ENCODE measurements at places on chromosomes 1 and 21.

GRCh38 chr1:31937300-31938183 is 626 bp downstream of the PTP4A2 start:
- DNase-seq, result peak; percentile 66

GRCh38 chr1:47761974-47762373 is 235.2 kb downstream of the TRABD2B start:
- no peak for DNase-seq

DNA sequence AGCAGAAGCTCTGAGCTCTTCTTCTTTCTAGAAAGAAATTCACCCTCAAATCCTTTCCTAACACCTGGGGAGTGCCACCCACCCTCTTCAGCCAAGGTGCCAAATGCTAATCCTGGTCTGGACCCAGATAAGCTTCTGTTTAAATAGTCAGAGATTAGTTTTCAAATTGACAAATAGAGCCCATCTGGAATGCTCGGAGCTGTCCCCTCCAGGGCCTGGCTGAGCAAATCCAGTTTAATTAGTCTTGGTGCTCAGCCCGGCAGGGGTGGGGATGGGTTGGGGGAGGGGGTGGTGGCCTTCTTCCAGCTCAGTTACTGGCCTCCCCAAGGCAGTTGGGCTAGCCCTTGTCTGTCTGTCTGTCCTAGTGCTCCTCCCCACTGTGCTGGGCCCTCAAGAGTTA is 269.5 kb downstream of the GRIK3 start:
- DNase-seq, result no peak

DNA sequence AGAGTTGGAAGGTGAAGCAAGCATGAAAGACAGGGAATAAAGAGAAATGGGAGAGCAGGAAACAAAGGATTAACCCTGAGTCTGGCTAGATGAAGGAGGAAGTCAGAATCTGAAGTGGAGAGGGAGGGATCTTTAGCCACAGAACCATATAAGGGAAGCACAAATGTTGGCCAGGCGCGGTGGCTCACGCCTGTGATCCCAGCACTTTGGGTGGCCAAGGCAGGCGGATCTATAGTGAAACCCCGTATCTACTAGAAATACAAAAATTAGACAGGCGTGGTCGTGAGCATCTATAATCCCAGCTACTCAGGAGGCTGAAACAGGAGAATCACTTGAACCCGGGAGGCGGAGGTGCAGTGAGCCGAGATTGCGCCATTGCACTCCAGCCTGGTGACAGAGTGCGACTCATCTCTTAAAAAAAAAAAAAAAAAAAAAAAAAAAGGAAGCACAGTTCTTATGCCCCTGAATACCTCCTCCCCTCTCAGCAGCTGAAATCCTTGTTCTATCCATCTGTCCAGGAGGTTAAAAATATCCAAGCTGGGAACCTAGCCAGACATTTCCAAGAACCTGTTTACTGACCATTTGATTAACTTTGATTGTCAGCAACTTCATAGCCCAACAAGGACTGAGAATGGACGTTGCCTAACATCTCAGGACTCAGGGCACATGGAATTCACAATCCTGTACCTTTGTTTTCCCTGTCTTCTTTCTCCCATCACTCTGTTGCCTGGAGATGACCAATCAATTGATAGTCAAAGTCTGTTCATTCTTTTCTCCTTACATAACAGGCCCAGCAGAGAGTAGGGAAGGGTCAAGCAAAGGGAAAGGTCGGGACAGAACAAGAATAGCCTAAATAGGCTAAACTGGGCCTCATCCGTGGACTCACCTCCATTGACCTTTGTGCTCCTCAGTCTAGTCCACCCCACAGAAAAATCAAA is 10.6 kb downstream of the TXNIP start:
- no peak for DNase-seq

DNA sequence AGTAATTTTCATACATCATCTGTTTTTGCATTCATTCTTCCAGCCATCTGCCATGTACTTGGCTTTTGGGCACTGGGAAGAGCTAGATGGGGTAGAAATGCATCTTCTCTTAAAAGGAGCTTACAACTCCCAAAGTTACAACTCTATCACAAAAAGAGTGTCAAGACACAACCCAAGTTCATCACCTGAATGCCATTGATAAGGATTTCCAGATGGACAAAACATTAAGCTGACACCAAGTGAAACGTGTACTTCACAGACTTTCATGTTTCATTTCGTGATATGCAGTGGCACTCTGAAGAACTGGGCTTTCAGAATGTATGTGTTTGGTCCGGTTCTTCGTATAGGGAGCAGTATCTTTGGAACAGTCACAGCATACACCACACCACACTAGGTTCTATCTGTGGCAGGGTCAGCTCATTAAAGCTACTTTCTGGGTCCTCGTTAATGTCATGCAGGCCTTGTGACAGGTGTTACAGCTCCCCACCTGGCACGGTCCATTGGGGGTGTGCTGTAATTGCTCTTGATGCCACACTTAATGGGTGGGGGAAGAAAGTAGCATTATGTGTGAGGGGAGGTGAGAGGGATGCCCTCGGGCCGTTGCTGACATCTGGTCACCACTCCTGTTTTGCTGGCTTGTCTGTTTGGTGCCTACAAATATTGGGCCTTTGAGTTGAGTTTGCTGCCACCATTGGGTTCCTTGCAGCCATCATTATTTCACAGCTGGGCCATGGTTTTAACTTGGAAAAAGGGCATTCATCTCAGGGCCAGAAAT is 164.9 kb downstream of the NFIA start:
- DNase-seq, result no peak

GRCh38 chr1:178912597-178912996 is 41.7 kb upstream of the ANGPTL1 start:
- DNase-seq, result no peak

- no peak for DNase-seq
Measured at GRCh38 chr1:181936768-181937581, 124.5 kb downstream of the ZNF648 start.

GRCh38 chr1:107664982-107665925 is 299.7 kb downstream of the VAV3 start:
- no peak for DNase-seq

DNA sequence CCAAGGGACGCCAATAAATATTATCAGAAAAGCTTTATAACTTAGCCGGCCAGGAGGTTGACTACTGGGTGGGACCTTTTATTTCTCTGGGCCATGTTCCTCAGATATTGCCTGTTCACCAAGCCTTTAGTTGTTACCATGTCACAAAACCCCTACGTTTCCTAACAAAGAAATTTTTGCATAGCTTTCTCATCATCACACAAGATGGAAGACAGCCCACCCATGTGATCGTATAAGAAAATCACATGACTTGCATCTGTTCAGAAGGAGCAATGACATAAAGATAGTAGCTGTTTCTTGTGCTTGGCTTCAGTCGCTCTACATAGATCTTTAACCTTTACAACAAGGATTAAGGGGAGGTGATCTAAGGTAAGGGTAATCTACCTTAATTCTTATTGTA is 88.9 kb upstream of the NGF start:
- no peak for DNase-seq

DNA sequence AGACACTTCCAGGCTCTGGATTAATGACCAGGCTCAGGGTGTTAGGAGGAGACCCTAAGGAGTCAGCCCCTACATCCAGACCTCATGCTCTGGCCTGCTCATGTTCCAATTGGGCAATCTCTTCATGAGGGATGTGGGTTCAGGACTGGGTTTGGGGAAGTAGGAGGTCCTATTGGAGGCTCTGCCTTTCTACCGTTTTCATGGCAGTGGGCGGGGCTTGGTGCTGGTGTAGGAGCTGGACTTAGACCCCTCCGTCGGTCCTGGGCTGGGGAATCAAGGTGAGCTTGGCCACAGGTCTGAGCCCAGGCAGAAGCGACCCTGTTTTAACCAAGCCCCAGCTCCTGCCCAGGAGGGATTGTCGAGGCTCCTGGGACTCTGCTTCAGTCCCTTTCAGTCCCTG is 123.4 kb downstream of the PRDM16 start:
- no peak for DNase-seq

DNA sequence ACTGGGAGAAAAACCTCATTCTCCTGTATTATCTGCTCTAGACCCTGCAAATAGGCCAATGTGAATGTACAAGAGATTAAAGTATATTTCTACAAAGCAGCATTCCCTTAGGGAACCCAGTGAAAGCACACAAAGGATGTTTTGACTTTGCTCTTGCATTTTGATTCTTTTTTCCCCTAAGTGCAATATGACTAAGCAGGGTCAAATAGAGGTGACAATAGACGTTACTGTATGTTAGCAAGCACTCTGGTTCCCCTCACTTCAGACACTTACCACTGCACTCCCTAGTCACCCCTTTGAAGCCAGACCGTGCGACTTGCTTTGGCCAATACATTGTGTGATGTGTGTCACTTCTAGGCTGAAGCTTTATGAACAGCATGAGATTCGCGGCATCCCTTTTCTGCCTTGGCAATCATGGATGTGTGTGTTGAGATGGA is 209.7 kb downstream of the RHOU start:
- no peak for DNase-seq

GRCh38 chr1:29391362-29391880 is 155.1 kb downstream of the PTPRU start:
- DNase-seq, result no peak

- no peak for DNase-seq
Measured at GRCh38 chr1:207866471-207867135, 44.3 kb downstream of the CD34 start.

DNA sequence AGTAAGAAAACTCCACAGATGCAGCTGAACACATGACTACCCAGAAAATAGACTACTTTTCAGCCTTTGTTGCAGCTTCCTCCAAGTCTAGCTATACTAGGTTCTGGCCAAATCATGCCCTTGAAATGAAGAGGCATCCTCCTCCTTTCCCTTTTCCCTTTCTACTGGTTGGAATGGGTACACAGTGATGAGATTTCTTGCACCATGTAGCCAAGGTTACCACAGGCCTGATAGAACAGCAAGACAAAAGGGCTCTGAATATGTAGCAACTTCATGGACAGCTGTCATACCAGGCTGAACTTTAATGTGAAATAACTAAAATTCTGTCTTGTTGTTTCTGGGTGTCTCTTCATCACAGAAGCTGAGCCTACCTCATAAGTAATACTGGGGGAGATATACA is 146.5 kb downstream of the PDE4B start:
- DNase-seq, result no peak

GRCh38 chr1:201504179-201504631 is 2.7 kb downstream of the CSRP1 start:
- DNase-seq, result no peak

GRCh38 chr1:237108297-237109040 is 66.5 kb downstream of the RYR2 start:
- no peak for DNase-seq

GRCh38 chr1:31072304-31072746 is 6.8 kb upstream of the PUM1 start:
- DNase-seq, result no peak

GRCh38 chr21:27424601-27425000 is 457.7 kb upstream of the ADAMTS5 start:
- DNase-seq, result no peak

- DNase-seq, result no peak
Measured at GRCh38 chr1:36534711-36535412, 52.1 kb upstream of the CSF3R start.

- DNase-seq, result no peak
Measured at GRCh38 chr21:18769599-18769998, 366.0 kb upstream of the TMPRSS15 start.

DNA sequence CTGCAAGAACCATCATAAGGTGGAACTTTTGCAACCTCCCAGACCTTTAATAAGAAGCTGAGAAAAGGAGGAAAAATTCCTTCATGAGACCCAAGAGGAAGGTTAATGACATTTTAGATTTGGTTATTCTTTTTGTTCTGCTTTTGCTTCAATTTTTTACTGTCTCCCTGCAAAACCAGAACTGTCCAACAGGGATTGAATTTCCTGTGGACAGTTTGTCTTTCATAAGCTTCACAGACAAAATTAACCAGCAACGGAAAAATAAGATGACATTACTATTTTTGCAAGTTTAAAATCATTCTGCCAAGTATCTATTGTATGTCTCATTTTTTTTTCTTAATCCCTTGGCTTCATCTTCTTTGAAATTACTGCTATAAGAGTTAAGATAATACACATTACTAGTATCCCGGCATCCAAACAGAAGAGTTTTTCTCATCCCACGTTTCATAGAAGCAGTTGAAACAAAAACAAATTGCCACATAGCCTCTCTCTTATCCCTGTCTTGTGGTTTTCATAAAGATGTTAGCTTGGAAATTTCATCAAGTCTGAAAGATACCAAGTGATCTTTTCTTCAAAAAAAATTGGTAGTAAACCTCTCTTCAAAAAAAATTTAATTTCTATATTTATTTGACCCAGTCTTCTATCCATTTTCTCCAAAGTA is 465.3 kb upstream of the PTBP2 start:
- no peak for DNase-seq

GRCh38 chr1:118949315-118949714 is 38.8 kb downstream of the TBX15 start:
- DNase-seq, result no peak

DNA sequence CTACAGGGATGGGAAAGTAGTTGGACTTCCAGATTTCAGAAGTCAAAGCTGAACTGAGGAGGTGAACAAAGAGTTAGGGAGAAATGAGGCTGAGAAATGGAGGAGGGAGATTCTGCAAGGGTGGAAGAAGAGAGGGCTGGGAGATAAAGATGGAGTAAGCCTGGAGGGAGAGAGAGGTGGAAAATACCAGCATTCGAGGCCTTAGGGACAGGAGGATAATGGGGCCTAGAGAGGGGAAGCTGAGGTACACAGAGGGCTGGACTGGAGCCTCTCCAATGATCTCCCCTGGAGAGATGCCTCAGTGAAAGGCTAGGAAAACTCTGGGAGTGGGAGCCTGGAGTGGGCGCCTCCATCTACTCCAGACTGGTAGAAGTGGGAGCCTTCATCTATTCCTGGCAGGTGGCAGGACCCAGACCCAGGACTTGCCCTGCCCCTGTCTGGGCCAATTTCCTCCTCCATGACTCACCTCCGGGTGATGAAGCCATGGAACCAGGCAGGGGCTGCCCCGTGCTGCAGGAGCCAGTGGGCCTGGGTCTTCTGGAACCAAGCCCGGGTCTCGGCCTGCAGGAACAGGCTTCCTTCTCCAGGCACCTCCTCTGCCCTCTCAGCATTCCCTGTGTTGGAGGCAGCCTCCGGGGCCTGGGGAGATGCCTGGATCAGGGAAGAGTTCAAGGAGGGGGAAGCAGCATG is 1.9 kb downstream of the SH2D2A start:
- no peak for DNase-seq

- no peak for DNase-seq
Measured at GRCh38 chr1:157948312-157949073, 45.0 kb upstream of the KIRREL1 start.

- no peak for DNase-seq
Measured at GRCh38 chr21:45064618-45065399, 9.6 kb upstream of the ADARB1 start.

DNA sequence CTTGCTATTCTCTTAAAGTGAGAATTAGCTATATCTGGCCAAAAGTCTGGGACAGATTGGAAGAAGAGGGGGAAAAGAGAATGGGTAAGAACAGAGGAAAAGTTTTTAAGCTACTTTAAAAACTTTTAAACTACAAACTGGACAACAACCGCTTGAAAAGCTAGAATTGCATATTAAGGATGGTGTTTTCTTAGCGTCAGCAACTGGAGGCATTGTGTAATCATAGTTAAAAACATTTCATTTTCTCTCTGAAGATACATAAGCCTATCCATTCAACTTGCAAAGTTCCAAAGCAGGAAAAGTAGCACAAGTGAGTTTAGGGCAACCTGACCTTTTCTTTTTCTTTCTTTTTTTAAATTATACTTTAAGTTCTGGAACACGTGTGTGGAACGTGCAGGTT is 10.9 kb downstream of the PBX1 start:
- no peak for DNase-seq

Measured in stimulated activated CD8-positive, alpha-beta memory T cell treated with anti-CD3 and anti-CD28 coated beads, Interleukin-2, amount 100 ng/mL, for 1 hour (primary cell).